ENCODE measurements at places on chromosomes 5 and 9. TPM values are rescaled to one million over a fixed set of nuclear protein-coding genes. Genes with fewer than 3 reads are reported as not detected.

DNA sequence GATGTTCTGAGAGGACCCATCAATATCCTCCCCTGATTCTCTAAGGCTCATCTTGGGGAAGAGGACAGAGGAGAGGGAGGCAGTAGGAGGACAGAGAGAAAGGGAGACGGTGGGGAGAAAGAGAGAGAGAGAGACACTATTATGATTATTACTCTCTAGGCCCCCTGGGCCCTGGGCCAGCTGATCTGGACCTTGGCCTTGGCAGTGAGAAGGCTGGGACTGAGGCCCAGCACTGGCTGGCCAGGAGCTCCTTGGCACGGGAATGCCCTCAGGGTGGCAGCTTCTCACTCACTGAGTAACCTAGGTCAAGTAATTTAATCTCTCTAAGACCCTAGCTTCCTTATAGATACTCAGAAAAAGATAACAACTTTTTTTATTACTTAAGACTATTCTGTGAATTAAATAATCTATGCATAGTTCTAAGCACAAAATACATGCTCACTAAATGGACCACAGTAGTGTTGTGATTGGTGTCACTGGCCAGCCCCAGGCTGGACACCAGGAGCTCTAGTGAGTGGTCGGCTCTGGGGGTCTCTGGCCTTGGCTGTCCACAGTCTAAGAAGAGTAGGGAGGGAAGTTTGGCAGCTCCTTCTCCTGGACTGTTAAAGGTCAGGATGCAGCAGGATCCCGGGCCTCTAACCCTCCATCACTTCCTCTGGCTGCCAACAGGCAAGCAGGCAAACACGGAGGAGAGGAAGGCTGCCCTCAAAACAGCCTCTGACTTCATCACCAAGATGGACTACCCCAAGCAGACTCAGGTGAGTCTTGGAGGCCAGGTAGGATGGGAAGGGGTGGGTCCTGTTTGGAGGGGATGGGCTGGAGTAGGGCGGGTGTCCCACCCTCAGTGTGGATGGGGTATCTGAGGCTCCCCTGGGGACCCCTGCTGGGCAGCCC is 50.0 kb downstream of the GSN start:
- DNase-seq = no peak

DNA sequence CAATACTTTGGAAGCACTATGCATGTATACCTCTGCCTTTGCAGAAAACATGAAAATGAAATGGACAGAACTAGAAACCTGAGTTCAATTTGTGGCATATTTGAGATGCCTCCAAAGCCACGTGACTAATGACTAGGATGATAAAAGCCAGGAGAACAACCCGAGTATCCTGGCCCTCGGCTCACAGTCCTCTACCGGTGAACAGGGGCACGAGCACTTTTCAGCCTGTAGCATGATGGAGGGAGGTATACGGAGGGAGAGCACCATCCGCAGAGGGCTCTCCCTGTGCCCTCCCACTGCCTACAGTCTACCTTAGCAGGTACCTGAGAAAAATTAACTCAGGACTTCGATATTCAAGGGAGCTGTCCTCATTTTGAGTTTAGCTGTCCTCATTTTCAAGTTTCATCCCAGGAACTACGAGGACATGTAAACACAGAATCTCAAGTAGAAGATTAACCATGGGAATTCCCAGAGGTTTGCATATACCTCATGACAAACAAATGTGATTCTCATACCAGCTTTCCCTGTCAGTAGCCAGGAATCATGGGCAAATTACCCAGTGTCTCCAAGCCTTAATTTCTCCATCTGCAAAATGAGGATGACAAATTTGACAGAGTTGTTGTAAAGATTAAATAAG is 249.3 kb downstream of the DNAH5 start:
- peak; percentile 6 for DNase-seq

DNA sequence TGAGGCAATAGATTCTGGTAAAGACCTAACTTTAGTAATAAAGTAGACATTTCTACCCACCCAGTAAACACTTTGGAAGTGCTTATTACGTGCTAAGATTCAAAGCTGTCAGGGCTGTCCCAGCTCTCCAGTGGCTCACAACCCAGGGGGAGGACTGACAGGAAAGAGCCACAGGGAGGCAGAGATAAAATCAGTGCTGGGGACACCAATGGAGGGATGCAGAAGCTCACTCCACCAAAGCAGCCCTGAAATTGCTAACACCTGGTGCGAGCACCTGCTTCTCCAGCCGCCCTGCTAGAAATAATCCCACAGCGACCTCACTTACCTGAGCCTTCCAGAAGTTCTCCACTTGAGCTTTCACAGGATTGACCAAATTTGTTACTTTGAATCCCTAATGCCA is 501.0 kb downstream of the BNC2 start:
- DNase-seq = no peak

DNA sequence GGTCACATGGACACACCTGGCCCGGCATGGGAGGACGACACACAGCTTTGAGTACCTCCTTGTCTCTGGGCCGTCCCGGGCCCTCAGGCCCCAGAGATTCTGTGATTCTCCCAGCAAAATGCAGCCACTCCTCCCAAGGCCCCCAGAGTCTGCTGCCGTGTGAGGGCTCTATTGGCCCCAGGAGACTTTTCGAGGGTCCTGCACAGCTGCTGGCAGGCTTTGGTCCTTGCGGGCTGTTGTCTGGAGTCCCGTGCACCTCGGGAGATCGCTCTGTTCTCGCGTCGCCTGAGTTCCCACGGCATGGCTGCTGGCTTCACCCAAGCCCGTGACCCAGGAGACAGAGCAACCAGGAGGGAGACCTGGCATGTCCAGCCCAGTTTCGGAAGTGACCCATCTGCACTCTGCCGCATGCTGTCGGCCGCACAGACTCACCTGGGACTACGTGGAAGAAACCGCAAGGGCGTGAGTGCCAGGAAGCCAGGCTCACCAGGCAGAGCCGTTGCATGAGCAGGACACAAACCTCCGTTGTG is 46.8 kb upstream of the NKD2 start:
- DNase-seq = no peak

CD180 gene
- not detected for total RNA-seq

GRCh38 chr5:78601559-78602314 is 46.8 kb downstream of the LHFPL2 start:
- DNase-seq = peak; percentile 80

Measured in IMR-90 (cell line).